ENCODE measurements at places on chromosomes 6 and 20.

- DNase-seq: no peak
Measured at GRCh38 chr6:56040223-56040622, 164.8 kb upstream of the BMP5 start.

DNA sequence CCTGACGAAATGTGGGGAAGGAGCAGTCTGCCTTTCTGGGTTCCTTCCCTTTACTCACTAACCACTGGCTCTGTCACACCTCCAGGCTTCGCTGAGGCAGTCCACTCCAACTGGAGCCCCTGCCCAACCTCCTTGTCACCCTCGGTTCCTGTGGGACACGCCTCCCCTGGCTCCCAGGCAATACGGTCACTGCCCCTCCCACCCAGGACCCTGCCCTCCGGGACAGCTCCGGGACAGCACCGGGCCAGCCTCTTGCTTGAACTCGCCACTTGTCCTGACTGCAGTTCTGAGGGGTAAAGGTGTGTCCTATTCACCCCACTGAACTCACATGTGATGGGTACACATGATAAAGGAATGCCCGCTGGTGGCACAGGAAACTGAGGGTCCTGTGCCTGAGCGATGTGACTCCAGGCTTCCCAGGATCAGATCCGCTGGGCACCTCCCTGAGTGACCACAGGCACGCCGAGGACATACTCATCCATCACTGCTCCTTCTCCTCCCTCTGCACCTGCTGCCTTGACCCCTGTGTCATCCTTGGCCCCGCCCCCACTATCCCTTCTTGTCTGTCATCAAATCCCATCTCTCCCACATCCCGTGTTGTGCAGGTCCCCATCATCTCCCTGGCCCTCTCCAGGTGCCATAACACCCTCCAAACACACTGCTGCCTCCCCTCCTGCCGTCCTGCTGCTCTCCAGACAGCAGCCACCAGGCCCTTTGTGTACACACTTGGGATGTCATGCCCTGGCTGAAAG is 7.9 kb downstream of the SDCBP2 start:
- DNase-seq: no peak

GRCh38 chr6:63063631-63064271 is 147.5 kb upstream of the FKBP1C start:
- DNase-seq: no peak

DNA sequence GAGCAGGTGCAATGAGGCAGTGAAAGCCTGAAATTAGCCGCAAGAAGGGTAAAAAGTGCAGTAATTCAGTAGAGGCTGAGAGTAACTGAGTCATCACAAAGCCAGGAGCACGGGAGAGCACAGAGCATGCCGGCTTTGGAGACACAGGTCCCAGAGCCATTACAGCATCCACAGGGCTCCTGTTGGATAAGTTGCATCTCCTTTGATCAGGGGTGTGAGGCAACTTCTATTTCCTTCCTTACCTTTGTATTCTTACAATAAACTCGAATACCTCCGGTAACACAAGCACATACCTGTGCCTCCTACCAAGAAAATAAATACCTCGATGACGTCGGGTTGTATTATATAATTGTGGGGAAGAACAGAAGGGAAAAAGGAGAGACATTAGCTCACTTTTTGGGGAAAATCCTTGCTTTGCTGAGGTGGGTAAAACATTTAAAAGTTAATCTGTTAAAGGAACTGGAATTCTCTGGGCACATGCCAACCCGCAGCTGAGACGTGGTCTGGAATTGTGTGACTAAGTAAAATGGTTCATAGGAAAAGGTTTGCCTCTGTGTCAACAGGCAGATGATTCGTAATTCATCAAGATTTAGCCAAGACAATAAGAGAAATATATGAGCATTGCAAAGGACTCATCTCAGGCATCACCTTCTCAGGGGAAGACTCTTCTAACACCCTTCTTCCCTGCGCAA is 360.7 kb upstream of the ZFP64 start:
- no peak for DNase-seq

DNA sequence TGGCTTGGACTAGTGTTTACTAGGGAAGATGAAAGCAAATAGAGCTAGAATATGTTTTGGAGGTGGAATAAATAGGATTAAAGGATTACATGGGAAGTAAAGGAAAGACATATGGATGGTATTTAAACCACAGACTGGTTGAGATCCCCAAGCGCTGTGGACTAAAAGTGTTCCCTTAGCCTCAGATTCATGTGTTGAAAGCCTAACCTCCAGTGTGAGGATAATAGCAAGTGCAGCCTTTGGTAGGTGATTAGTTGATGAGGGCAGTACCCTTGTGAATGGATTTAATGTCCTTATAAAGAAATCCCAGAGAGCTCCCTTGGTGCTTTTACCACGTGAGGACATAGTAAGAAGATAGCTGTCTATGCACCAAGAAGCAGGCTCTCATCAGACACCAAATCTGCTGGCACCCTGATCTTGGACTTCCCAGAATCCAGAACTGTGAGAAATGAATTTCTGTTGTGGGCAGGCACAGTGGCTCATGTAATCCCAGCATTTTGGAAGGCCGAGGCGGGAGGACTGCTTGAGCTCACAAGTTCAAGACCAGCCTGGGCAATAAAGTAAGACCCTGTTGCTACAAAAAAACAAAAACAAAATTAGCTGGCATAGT is 57.3 kb upstream of the MCM9 start:
- no peak for DNase-seq

DNA sequence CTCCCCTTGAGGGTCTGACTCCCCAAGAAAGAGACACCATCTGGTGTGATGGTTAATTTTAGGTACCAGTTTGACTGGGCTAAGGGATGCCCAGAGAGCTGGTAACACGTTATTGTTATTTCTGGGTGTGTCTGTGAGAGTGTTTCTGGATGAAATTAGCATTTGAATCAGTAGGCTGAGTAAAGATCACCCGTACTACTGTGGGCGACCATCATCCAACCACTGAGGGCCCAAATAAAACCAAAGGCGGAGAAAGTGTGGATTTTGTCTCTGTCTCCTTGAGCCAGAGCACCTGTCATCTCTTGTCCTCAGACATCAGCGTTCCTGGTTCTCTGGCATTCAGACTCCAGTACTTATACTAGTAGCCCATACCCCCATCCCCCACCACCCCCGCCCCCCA is 7.9 kb upstream of the CNKSR3 start:
- no peak for DNase-seq

- DNase-seq: no peak
Measured at GRCh38 chr6:75481936-75482593, 11.5 kb downstream of the FILIP1 start.

- DNase-seq: no peak
Measured at GRCh38 chr6:125738276-125738675, 11.2 kb upstream of the HEY2 start.

- no peak for DNase-seq
Measured at GRCh38 chr6:107331409-107332386, 127.7 kb downstream of the PDSS2 start.

DNA sequence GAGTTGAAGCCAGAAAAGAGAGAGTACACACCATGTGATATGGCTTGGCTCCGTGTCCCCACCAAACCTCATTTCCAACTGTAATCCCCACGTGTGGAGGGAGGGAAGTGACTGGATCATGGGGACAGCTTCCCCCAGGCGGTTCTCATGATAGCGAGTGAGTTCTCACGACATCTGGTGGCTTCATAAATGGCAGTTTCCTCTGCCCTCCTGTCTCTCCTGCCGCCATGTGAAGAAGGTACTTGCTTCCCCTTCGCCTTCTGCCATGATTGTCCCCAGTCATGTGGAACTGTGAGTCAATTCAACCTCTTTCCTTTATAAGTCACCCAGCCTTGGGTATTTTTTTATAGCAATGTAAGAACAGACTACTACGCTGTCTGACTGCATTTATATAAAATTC is 40.3 kb downstream of the TAF4 start:
- DNase-seq: no peak

- peak; percentile 87 for DNase-seq
Measured at GRCh38 chr6:143450453-143451371, at the start of the genes ADAT2 and PEX3. TSS of gene ADAT2 (minus strand) at chr6:143450695. CDS start at chr6:143450658, 37 bp downstream. TSS of gene PEX3 (plus strand) at chr6:143450805. CDS start at chr6:143451043, 238 bp downstream.

DNA sequence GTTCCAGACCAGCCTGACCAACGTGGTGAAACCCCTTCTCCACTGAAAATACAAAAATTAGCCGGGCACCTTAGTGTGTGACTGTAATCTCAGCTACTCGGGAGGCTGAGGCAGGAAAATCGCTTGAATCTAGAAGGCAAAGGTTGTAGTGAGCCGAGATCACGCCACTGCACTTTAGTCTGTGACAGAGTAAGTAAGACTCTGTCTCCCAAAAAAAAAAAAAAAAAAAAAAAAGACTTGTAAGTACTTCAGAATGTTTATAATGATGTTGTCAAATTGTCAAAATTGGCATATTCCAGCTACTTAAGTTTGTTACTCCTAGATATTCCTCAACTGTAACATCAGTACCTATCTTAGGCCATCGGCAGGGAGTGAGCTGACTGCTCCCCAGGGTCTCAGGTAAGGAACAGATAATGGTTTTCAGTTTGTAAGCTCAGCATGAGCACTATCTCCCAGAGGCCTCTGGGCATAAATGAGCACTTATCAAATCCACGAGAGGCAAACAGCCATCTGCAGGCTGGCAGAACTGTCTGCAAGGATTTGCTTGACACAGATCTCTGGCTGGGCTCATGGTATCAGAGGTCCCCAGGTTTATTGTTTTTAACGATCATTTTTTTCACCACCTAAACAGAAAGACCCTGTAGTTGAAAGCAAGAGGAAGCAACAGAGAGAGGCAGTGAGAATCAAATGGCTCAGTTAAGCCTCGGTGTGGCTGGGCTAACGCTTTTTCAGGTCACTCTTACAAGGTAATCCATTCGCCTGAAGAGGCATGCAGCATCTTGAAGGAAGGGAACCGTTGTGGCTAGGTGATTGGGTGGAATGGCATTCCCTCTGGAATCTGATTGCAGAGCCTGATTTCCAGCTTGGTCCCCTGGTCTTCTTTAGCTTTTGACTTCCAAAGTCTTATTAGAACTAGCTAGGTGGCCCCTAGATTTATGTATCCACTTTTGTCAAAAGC is 115.9 kb downstream of the LY86 start:
- DNase-seq: no peak

- DNase-seq: no peak
Measured at GRCh38 chr6:114272582-114272981, 70.2 kb downstream of the HS3ST5 start.

- no peak for DNase-seq
Measured at GRCh38 chr6:104449918-104450317, 409.8 kb downstream of the HACE1 start.

GRCh38 chr6:25623879-25624278 is 28.1 kb upstream of the SCGN start:
- no peak for DNase-seq

DNA sequence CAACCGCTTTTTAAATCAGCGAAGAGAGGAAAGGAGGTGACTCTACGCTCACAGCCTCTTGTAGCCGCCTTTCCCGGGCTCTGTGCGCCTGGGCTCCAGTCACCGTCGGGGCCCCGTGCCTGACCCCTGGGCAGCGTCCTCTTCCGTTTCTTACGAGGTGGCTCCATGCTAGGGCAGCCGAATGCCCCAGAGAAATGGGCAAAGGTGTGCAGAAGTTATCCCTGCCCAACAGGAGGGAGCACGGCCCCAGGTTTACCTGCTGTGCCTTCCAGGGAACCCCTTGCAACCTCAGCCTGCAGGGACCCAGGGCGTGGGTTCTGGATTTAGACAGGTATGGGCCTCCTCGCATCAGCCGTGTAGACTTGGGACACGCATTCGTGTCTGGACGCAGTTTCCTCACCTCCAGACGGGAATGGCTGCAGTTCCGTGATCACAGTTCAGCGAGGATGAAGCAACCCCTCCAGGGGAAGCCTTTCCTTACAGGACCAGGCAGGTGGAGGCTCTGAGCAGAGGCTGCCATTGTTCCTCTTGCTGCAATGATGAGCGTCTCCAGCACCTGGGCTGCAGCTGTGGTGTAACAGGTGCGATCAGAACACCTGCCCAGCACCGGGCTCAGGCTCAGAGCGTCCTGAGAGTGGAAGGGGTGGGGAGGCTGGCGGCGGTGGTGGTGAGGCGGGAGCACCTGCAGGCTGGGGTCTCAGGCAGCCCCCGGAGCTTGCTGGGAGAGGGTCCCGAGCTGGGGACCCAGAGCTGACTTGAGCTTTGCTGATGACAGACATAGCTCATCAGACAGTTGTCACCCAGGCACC is 81.3 kb upstream of the BHLHE23 start:
- DNase-seq: peak; percentile 13
